HCT116 (cell line): ENCODE measurements at places on chromosomes 3 and 15. TPM values are rescaled to one million over a fixed set of nuclear protein-coding genes. Genes with fewer than 3 reads are reported as not detected.

DNA sequence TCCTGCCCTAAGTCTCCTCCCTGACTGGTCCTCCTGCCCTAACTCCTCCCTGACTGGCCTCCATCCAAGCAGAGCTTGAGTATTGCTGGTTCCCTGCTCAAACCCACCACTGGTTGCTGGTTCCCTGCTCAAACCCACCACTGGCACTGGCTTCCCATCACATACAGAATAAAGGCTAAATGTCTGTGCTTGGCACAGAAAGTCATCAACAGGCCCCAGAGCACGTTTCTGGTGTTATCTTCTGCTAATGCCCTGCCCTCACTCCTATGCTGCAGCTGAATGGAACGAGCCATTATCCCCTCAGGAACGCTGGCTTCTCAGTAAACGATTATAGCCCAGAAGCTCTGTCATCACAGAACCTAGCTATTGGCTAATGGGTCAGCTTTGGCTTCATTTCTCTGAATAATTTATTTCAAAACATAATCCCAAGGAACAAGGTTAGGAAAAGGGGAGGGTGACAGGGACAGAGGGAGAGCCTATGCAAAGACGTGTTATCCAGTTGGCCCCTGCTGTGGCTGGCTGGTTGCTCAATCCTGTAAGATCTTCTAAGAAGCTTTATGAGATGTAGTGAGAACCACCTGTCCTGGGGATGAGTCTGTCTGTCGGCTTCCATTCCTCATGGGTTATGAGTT, 6.3 kb upstream of the MUC20 start:
- H3K4me1 ChIP-seq, result peaks cover 21% of the 10 kb centered on the region
- no peaks in the 10 kb centered on the region for H3K27me3 ChIP-seq
- no peak overlapping the region for H3K4me3 ChIP-seq
- no peak overlapping the region for H3K27ac ChIP-seq
- DNase-seq, result no peak

- no peaks in the 10 kb centered on the region for H3K27me3 ChIP-seq
- no peaks in the 10 kb centered on the region for H3K36me3 ChIP-seq
- no peak for DNase-seq
- H3K4me1 ChIP-seq, result no peaks in the 10 kb centered on the region
- no peak overlapping the region for H3K4me3 ChIP-seq
- no peak overlapping the region for H3K27ac ChIP-seq
These were observed 290.2 kb downstream of the SHQ1 start for GRCh38 chr3:72558001-72558400.

The FBXO40 gene
- not detected for total RNA-seq

- H3K27ac ChIP-seq, result no peak overlapping the region
- H3K36me3 ChIP-seq, result no peaks in the 10 kb centered on the region
- H3K4me1 ChIP-seq, result no peaks in the 10 kb centered on the region
- no peak overlapping the region for H3K4me3 ChIP-seq
These were observed 37.1 kb downstream of the NR2F2 start for GRCh38 chr15:96367311-96368200.

DNA sequence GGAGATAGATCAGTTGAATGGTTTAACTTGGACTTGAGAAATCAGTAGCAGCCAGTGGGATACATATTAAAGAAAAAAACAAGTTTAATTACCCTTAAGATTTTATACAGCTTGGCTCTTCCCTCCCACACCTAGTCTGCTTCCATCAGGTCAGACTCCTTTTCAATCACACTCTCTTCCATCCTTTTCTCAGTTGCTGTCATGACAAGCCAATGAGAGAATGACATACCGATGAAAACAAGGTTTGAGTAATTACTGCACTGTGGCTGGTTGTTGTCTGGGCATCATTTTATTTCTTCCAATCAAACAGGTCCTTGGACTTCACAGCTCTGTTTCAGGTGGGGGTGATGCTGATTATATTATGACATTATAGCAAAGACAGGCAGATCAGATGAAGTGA, 424.6 kb downstream of the ZBTB20 start:
- H3K27ac ChIP-seq, result no peak overlapping the region
- H3K27me3 ChIP-seq, result no peaks in the 10 kb centered on the region
- H3K4me1 ChIP-seq, result peaks cover 45% of the 10 kb centered on the region
- no peaks in the 10 kb centered on the region for H3K36me3 ChIP-seq
- no peak overlapping the region for H3K4me3 ChIP-seq

The SCN11A gene
- total RNA-seq, result 0.05 TPM

- H3K27ac ChIP-seq, result no peak overlapping the region
- no peak for DNase-seq
- peaks cover 7% of the 10 kb centered on the region; the same call in 1 of the 2 replicates for H3K4me1 ChIP-seq
- H3K27me3 ChIP-seq, result no peaks in the 10 kb centered on the region
- H3K4me3 ChIP-seq, result no peak overlapping the region
These were observed 5.8 kb upstream of the DIS3L start for GRCh38 chr15:66287461-66288057.

DNA sequence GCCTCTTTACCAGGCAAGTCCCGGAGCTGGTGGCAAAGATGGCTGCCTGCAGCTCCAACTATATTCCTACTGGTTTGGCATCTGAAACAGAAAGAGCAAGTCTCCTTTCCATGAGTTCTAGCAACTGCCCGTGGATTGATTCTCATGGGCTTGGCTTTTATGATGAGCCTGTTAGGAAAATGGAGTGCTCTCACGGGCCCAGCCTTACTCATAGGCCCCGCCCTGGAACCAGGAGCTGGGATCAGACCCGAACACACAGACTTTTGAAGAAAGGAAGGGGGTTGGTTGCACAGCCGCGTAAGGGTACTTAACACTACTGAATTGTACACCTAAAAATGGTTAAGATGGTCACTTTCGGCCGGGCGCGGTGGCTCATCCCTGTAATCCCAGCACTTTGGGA, 2.9 kb downstream of the NRROS start:
- H3K36me3 ChIP-seq, result no peaks in the 10 kb centered on the region
- no peaks in the 10 kb centered on the region for H3K4me1 ChIP-seq
- H3K4me3 ChIP-seq, result no peak overlapping the region

The PATL2 gene
- total RNA-seq, result 1.2 TPM

- no peaks in the 10 kb centered on the region for H3K27me3 ChIP-seq
- DNase-seq, result no peak
- H3K4me3 ChIP-seq, result no peak overlapping the region
These were observed 3.9 kb downstream of the VWA5B2 start for GRCh38 chr3:184233127-184233843.

GRCh38 chr3:15557511-15557946, 36.0 kb upstream of the COLQ start:
- H3K4me3 ChIP-seq, result no peak overlapping the region
- peaks cover 6% of the 10 kb centered on the region for H3K4me1 ChIP-seq
- peak; percentile 82 for DNase-seq
- H3K36me3 ChIP-seq, result 0 out of 2 replicates have a peak, but pooled peaks cover 1% of the 10 kb centered on the region

DNA sequence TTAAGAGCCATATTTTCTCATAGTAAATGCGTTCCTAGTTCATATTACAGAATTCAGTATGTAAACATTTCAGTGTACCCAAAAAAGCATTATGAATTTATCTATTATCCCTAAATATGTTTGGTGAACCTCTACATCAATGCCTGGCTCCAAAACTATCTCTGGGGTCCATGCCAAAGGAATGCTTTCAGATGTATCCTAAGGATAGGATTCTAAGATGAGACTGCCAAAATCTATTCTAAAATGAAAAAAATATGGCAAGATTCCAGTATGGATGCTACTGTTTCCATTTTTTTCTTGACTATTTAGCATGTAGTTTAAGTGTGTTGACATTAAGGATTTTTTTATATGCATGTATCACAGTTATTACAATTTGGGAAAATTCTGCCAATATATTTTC, 18.8 kb downstream of the EIF5A2 start:
- no peaks in the 10 kb centered on the region for H3K36me3 ChIP-seq
- no peaks in the 10 kb centered on the region for H3K4me1 ChIP-seq
- H3K4me3 ChIP-seq, result no peak overlapping the region
- DNase-seq, result no peak
- no peak overlapping the region for H3K27ac ChIP-seq

GRCh38 chr3:152376351-152377183, 107.8 kb downstream of the MBNL1 start:
- H3K4me1 ChIP-seq, result peaks cover 5% of the 10 kb centered on the region; the same call in 1 of the 2 replicates
- no peak for DNase-seq
- no peak overlapping the region for H3K4me3 ChIP-seq
- no peaks in the 10 kb centered on the region for H3K27me3 ChIP-seq

DNA sequence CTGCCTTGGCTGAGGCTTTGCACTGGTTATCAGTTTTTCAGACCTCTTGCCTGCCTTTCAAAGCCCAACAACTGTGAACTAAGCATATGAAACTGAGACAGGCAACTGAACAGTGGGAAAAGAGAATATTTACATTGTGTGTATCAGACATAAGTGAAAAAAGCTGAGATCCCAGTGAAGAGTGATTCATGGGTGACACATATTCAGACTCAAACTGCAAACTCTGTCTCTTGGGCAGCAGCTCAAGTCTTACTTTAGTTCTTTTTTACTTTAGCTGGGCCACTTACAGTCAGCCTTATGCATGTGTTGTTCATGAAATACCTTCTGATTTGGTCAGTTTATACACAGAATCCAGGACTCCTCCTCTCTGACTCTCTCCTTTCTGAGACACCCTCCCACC, 19.2 kb downstream of the SUCLG2 start:
- no peaks in the 10 kb centered on the region for H3K36me3 ChIP-seq
- no peaks in the 10 kb centered on the region for H3K4me1 ChIP-seq
- no peak overlapping the region for H3K4me3 ChIP-seq
- DNase-seq, result no peak
- H3K27me3 ChIP-seq, result no peaks in the 10 kb centered on the region

- no peak overlapping the region for H3K27ac ChIP-seq
- no peak overlapping the region for H3K4me3 ChIP-seq
- no peak for DNase-seq
These were observed 214.2 kb downstream of the NAALADL2 start for GRCh38 chr3:175073219-175073905.

- peaks cover 31% of the 10 kb centered on the region for H3K4me1 ChIP-seq
- no peak for DNase-seq
- H3K27ac ChIP-seq, result no peak overlapping the region
- H3K4me3 ChIP-seq, result no peak overlapping the region
These were observed 3.3 kb downstream of the NPTN start for GRCh38 chr15:73629798-73630429.
